ENCODE measurements at places on chromosomes 7 and 10.

GRCh38 chr10:23516530-23516929 is 77.7 kb downstream of the OTUD1 start:
- no peak for DNase-seq

DNA sequence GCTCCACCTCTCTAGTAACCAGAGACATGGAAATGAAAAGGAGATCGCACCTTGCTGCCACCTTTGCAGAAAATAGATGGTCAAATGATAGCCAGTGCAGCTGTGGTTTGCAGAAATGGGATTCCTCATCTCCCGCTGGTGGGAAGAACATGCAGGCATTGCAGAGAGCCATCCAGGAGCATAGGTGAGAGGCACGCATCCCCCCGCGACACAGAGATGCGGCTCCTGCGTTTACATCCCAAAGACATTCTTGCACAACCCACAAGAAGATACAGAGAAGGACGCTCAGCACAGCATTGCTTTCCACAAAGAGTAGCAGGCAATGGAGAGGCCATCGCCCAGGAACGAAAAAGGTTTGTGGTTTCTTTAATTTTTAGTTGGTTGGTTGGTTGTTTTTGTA is 56.2 kb downstream of the OAT start:
- DNase-seq: no peak

- DNase-seq: no peak
These were observed 492 bp upstream of the VCL start for GRCh38 chr10:73997461-73997786.

- no peak for DNase-seq
These were observed 42.2 kb downstream of the MYPN start for GRCh38 chr10:68151453-68151852.

DNA sequence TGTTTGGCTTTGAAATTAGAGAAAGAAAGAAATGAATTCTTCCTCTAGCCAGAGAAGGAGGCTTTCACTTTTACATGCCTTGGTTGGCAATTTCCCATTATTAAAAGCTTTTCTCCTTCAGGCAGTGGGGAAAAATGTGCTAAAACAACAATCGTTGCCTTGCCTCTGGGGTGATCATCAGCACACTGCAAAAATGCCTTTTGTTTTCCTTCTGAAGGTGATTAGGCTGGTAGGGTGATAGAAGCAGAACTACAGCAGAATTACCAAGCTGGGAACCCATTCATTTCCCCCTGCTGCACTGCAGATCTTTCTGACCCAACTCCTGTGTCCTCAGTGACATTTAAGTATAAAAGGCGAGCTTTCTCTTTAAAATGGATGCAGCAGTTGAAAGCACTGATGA is 22.2 kb downstream of the ANK3 start:
- DNase-seq: no peak

Data from small intestine (tissue), 16 donors.